CD4-positive, alpha-beta T cell treated with Interleukin-15 for 1 hour (primary cell): ENCODE measurements at places on chromosomes 4 and X.

- DNase-seq, result no peak
Observed at GRCh38 chr4:48380583-48381167, 39.3 kb downstream of the SLAIN2 start.

DNA sequence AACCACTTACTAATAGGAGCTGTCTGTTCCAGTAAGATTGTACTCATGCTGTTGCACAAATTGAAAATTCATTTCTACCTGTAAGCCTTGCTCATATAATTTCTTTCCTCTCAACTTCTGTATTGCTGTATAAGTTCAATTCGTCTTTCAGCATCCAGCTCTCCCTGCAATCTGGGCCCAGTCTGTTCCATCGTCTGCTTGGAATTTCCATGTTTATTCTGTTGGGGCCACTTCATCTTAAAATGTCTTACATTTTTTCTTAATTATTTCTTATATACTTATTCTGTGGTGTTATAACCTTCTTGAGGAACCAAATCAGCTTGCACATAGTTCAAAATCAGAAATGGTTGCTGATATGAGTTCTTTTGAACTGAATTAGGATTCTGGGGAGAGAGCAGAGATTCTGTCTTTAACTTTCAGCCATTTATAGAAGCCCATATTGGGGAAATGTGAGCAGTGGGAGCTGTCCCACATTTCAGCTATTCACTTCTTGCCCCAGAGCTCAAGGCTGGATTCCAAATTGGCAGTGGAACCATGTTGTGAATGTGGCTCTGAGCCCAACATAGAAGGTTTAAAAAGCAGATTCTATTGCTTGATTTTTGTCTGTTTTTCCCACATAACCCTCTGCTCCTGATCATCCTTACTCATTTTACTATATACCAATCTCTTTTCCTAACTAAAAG is 291.9 kb downstream of the BMPR1B start:
- DNase-seq, result no peak

- DNase-seq, result no peak
Observed at GRCh38 chr4:181619651-181620050, 623.6 kb upstream of the TENM3 start.

- no peak for DNase-seq
Observed at GRCh38 chr4:149512501-149512900, 303.1 kb downstream of the IQCM start.
